Spinal cord (tissue), 10 donors: ENCODE measurements at places on chromosomes 13 and 19. TPM values are rescaled to one million over a fixed set of nuclear protein-coding genes. Genes with fewer than 3 reads are reported as not detected.

Gene FAAP24
- 2.7 TPM for polyA plus RNA-seq

Gene SIGLEC5
- polyA plus RNA-seq: 0.22 TPM

Gene SLC44A2
- polyA plus RNA-seq: 116 TPM

Gene CEACAM6
- polyA plus RNA-seq: 0.10 TPM

Gene SIGLEC14
- polyA plus RNA-seq: 3.0 TPM

Gene LILRA1
- 0.72 TPM for polyA plus RNA-seq

Gene TIMM29
- 26.6 TPM for polyA plus RNA-seq

Gene EVI5L
- polyA plus RNA-seq: 99.5 TPM

Gene FGF22
- polyA plus RNA-seq: 2.2 TPM

Gene VSTM2B
- 43.2 TPM for polyA plus RNA-seq

Gene ONECUT3
- 0.62 TPM for polyA plus RNA-seq

Gene ERICH6B
- polyA plus RNA-seq: 2.8 TPM

Gene CSNK1G2
- 65.6 TPM for polyA plus RNA-seq

Gene SIRT6
- polyA plus RNA-seq: 39.8 TPM

Gene ZNF234
- 15.5 TPM for polyA plus RNA-seq

Gene C19orf44
- polyA plus RNA-seq: 15.6 TPM
